CD4-positive, alpha-beta T cell treated with Interleukin-17A for 1 hour (primary cell): ENCODE measurements at places on chromosomes 2 and 18.

- DNase-seq = no peak
These were observed 20.8 kb upstream of the MLPH start for GRCh38 chr2:237466211-237466610.

DNA sequence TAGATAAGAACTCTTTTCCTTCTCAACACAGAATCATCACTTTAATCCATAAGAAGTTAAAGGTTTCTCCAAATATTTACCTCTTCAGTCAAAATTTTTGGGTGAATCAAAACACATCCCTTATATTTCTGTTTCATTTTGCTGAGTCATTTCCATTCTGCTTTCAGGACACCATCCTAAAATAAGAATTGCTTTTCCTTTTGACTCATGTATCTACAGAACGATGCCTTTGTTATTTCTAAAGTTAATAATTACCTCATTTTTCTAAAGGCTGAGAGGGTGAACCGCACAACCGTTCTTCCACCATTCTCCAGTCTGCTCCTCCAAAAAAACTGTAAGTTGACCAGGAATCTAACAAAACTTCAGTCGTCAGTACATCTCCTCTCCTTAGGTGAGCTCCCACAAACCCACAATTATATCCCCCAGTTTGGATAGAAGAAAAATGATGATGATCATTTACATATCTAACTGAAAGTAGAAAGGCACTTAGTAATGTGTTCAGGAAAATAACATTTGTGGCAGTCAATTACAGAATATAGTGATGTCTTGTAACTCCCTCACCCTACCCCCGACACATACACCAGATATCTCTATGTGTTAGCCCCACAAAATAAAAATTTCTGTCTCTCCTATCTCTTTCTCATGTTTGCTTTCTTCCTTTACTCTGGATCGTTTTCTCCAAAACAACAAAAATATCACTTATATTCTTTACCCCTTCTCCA is 162.5 kb downstream of the RAD51AP2 start:
- DNase-seq = no peak

DNA sequence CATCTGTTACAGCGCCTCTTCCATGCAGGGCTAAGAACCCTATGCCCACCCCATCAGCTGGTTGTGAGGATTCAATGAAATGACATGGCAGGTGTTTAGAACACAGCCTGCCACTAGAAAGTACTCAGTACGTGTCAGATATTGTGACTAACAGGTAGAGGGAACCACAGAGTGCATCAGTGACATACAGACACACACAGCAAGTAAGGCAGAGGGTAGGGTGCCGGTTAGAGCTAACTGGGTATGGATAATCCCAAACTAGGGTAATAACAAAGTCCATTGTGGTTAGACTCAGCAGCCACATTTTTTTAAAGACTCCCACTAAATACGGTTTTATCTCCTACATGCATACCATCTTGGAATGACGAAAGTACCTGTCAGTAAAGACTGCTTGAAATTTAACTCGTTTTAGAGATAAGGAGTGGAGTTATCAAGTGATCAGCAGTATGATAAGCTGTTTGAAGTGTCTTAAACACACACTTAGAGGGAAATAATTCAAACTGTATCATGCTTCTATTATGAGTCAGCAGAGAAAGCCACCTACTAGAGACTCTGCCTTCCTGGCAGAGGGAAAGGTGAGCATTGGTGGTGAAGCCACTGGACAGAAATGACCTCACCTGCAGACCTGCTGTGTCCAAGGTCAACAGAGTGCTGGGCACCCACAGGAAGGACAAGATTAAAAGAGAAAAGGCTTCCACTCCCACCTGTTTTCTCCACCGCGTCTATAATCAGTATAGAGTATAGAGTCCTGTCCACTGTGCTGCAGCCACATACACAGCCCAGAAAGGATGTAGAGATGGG is 20.6 kb downstream of the MPPE1 start:
- no peak for DNase-seq

DNA sequence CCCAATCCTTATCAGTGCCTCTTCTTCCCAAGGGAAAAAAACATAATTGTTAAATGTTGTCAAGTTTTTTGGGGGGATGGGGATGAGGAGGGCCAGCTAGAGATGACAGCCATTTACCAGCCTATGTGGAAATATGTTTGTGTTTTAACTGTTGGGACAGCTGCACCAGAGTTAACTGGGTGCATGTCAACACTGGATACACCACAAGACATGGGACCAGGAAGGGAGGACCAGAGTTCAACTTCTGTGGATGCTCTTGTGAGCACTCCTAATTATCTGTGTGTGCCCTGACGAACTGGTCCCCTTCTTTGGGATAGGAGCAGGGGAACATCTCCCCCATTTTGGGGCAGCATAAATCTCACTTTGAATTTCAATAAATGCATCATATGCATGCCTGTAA is 66.1 kb upstream of the FZD5 start:
- DNase-seq = no peak

DNA sequence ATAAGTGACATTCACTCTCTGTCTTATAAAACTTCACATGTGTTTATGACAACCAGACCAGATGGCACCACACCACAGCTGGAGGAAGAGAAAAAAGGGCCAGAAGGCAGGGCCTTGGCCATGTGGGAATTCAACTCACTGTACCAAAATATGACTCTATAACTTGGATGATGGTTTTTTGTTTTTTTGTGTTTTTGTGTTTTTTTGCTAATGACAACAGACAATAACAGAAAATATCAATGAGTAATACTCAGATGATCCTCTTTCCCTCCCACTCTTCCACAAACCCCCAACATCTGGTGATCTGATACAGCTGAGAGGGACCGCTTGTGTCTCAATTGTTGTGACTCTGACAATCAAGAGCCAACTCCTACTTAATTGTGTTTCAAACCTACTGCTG is 12.4 kb downstream of the NMI start:
- no peak for DNase-seq

- DNase-seq = no peak
These were observed 141.7 kb downstream of the ARL4C start for GRCh38 chr2:234355021-234355720.

DNA sequence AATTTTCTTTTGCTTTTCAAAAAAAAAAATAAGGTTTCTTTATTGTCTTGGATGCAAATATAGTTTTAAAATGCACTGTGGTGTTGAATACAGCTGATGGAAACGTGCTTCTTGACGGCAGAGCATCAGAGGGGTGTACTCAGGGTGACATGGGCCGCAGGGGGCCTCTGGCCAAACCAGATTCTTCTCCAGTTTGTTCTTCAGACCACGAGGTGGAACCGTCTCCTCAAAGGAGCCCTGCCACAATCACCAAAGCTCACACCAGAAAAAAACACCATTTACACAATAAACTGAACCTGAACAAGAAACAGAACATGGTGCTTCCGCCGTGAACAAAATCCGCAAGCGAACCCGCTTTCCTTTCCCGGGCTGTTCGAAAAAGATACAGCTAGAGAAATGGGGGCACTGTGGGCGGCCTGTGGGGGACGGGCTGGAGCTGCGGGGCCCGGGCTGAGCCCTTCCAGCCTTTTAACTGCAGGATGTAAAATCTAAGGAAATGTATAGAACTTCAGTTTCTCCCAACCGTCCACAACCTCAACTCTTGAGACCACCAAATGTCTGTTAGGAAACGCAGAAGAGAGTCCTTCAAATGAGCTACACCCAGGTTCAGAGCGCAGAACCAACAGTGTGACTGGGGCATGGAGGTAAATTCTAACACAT is 34.5 kb downstream of the PSMG2 start:
- no peak for DNase-seq

DNA sequence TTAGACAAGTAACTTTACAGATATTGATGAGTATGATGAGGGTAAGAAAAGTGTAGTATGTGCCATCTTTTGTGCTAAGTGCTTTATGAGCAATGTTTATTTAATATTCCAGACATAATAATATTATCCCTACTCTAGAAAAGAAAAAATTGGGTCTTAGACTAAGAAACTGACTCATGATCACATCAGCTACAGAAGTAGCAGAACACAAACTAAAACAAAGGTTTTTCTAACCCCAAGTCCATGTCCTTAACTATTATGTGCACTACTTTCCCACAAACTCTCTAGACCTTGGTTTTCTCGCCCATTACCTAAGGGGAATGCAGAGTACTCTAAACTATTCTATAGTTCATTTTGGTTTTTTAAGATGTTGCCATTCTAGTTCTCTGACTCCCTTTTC is 64.5 kb downstream of the BAZ2B start:
- no peak for DNase-seq

- DNase-seq = no peak
These were observed 11.4 kb downstream of the CXCR4 start for GRCh38 chr2:136106505-136106904.

DNA sequence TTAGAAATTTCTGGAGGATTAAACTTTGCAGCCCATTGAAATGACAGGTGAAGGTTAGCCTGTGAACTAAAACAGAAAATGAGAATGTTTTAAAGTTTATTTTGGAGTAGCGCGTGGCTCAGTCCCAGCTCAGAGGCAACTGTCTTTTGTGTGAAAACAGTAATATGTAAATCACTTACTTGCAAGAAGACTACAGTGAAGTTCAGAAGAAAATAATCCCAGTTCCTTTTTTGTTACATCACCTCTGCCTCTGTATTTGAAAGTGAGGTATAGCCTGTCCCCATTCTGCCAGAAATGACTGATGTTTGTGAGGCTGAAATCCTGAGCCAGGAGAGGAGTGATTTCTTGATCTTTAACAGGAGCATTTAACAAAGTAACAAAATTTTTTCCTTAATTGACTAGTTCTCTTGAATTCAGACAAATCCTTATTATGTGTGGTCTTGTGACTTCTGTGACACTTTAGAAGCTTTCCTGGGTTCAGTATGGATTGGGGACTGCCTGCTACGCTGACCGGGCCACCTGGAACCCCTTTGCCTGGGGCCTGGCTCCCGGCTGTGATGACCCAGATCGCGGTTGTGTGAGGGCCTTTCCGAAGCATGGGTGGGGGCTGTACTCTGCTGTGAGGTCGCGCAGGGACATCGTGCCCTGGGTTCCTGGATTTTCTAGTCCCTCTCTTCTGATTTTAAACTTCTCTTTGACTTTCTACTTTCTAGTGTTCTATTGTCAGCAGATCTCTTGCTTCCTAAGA is 24.3 kb downstream of the TRAPPC12 start:
- DNase-seq = no peak

DNA sequence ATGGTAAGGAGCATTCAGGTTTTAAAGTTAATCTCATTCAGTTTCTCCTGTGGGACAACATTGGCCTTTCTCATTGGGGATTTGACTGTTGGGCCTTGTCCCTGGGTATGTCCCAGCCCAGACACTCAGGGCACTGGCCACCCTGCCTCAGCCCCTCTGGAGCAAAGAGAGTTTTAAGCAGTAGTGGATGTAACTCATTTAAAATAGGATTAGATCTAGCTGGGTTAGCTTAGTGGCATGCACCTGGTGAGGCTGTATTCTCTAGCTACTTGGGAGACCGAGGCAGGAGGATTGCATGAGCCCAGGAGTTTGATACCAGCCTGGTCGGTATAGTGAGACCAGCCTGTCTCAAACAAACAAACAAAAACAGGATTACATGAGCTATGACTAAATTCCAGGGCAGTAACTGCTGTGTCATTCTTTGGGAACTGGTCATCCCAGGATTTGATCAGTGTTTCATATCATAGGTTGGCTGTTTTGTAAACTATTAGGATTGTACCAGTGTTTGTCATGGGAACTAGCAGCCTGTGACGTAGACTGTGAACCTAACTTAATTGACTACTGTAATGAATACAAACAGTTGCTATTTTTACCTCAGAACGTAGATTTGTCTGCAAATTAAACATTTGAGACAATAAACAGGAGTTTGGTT is 12.5 kb downstream of the INPP4A start:
- DNase-seq = no peak

- DNase-seq = no peak
These were observed 52.9 kb downstream of the REL start for GRCh38 chr2:60934165-60934722.

DNA sequence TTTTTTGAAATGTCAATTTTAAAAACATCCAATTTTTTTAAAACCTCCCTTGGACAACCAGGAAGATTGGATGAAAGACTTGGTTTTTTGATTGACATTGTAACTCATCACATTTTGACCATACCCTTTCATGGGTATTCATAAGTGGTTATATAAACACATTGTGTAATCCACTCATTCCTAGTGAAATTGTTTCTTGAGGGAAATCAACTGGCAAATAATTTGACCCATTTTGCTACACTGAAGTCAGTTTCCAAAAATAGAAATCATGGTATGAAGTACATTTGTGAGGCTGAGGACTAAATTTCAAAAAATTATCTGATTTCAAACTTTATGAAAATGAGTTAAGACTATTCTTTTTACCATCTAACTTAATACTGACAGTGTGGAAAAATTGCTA is 31.5 kb downstream of the FBXO48 start:
- DNase-seq = no peak

DNA sequence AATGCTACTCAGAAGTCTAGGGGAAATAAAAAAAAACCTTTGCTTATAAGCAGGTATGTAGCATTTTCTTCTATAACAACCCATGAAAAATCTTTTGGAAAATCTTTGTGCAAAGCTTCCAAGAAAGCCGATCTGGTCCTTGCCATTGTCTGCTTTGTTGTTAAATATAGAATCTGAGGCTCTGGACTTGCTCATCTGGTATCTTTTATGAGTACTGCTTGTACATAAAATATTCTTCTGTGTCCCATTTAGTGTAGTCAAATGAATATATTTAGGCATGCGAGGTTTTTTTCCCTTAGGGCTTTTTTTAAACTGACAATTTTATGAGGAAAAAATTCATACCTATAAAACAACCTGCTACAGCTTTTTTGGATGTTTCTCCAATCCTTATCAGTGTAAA is 45.0 kb upstream of the RMND5A start:
- DNase-seq = no peak

DNA sequence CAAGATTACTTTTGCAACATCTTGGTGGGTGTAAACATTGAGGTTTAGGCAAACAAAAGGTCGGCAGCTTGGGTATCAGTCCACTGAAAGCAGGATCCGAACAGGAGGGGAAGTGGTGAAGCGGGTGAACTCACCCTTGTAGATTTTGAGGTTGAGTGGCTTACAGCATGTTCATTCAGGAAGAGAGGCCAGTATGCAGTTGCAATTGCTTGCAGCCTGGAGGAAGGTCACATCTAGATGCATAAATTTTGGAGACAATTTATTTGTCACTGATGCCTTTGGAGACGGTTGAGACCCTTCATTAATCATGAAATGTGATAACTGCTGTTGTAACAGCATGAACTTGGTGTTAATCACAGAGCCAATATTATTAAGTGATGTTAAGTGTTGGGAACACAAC is 131.1 kb downstream of the LTBP1 start:
- DNase-seq = no peak

- no peak for DNase-seq
These were observed 343.5 kb upstream of the NT5C1B start for GRCh38 chr2:18932853-18933252.

DNA sequence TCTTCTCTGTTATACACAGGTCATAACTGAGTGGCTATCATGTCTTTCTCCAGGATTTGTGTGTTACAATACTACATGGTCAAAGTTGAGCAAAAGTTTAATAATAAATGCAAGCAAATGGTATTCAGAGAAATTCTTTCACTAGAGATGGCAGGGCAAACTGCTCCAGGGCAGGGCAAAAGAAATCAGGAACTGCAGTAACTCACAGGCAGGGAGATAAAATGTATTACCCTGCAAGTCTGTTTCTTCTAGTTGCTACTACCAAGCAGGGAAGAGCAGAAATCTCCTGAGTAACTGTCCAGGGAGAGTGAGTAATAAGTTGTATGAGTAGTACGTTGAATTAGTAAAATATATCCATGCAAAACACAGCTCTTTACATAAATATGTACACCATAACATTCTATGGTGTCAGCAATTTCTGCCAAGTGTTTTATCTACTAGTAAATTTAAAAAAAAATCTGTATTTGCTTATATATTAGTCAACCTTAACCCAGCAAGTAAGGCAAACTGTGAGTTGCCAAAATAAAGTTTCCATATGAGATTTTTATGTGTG is 404.1 kb downstream of the ZEB2 start:
- no peak for DNase-seq
